ENCODE measurements at places on chromosomes 12 and 14.

DNA sequence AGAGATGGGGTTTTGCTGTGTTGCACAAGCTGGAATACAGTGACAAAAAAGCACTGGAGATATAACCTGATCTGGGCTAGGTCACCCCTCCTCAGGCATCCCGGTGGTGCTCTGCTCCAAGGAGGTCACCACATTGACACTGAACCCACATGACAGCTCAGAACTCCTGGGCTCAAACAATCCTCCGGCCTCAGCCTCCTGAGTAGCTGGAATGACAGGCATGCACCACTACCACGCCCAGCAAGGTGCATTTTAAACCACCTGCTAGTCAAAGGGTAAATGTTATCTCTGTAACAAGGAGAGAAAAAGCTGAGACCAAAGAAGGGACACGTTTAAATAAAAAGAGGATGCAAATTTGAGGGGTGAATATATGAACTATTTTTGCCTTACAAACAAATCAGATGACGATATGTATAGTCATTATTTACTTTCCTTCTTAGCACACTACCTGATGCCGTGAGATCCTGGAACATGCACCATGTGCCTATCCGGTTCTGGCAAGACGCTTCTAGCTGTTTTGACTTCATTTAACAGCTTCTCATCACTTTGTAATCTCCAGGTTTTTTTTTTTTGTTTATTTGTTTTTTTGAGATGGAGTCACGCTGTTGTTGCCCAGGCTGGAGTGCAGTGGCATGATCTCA is 135.1 kb downstream of the PPM1H start:
- no peak for DNase-seq

DNA sequence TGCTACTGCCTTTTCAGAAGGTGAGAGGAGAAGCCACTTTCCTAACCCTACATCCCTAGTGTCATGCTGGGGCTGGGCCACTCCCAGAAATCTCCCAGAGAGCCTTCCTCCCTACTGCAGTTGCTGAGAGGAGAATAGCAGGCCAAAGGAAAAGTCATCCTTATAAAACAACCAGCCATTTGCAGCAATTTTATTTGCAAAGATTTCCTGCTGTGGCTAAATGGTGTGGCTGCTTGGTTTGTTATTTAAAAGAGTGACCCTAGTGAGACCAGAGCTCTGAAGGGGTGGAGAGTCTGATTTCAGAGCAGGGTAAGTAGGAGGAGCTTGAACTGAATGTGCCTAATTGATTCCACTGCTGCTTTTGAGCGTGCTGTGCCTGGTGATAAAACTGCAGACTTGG is 232.0 kb downstream of the GRIN2B start:
- DNase-seq = no peak

DNA sequence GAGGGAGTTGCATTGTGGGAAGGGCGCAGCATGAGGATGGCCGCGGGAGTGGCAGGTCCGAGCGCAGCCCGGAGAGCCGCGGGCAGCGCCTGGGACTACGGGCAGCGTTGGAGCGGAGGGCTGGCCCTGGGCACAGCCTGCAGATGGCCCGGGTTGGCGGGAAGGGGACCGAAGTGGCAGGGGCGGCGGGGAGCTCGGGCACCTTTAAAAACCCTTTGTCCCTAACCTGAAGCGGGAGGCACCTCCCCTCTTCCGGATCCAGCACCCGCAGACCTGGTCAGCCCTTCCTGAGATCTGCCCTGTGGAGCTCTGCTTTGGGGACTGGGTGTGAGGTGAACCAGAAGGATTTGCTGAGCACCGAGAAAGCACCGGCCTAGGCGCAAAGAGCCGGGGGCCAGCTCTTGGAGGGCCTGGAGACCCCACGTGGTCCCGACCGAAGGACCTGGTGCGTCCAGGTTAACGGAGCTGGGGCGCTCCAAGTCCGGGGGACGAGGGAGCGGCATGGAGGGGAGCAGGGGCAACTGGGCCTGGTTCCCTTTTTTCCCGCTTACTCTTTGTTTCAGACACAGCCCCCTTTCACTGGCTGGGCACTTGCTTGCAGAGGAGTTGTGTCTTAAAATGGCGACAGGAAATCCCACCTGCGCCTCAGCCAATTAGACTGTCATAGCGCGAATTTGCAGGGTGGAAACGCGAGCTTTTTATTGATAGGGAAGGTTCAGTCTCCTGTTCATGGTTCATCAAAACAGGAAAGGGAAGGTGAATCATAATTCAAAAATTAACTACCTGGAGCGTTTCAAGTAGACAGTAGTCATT is 792 bp upstream of the SLC38A1 start:
- DNase-seq = peak; percentile 9

DNA sequence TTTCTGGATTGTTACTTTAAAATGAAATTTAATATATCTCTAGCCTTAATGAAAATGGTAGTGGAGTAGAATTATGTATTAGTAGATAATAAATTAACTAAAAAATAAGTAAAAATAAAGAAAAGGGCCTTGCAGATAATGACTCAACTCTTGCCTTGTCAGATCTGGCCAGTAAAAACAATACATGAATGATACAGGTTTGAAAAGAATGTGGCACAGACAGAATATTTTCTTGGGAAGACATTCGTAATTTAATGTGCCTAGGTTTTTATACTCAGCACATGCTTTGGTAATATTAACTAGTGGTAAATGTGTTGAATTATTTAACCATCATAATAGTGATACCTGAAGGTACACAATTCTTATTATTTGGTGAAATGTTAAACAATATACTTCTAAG is 28.3 kb downstream of the ATF7IP start:
- DNase-seq = no peak

- DNase-seq = no peak
These were observed 237.5 kb upstream of the TMTC1 start for GRCh38 chr12:30021051-30021833.

DNA sequence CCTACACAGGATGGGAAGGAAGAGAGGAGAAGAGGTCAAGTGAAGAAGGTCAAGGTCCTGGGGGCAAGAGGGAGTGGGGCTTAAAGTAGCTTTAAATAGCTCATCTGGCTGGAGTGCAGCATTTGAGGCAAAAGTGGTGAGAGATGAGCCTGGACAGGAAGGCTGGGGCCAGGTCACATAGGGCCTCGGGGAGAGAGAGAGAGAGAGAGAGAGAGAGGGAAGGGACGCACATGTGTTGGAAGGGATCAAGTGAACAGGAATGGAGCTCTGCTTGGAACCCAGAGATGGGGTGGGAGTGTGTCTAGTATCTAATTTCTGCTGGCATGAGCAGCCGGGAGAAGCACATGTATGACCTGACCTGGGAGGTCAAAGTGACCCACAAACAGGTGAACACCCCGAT is 407.5 kb downstream of the MED13L start:
- no peak for DNase-seq

- no peak for DNase-seq
These were observed 47.6 kb downstream of the TRAF3 start for GRCh38 chr14:102824832-102825231.

DNA sequence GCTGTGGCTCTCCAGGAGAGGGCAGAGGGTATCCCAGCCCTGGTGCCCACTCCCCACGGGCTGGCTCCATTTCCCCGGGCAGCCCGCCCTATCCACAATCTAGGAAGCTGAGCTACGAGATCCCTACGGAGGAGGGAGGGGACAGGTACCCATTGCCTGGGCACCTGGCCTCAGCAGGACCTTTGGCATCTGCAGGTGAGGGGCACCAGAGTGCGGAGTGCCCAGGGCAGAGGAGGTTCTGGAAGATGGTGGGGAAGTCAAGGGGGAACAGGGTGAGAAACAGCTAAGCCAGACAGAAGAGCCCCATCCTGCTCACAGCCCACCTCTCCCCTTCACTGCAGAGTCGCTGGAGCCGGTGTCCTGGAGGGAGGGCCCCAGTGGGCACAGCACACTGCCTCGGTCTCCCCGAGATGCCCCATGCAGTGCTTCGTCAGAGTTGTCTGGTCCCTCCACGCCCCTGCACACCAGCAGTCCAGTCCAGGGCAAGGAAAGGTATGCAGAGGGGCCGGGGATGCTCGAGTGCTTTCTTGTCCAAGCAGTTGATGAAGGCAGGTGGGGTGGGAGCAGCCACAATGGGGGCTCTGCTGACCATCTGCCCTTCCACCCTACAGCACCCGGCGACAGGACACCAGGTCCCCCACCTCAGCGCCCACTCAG is 10.3 kb downstream of the TNS2 start:
- no peak for DNase-seq

DNA sequence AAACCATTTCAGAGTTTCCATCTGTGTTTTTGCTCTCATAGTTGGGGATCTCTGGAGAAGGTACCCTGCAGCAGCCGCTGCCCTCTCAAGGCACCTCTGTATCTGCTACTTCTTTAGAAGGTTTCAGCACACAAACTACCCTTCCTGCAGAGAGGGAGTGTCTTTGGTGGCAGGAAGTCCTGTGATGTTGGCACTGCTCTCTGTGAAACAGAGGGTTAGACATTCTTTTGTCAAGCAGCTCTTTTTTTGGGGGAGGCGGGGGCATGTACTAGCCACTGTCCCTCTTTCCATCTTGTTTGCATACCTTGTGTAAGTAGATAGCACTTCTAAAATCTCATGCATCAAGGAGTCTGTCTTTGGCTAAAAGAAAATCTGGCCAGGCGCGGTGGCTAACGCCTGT is 352.6 kb downstream of the BMP4 start:
- DNase-seq = no peak

DNA sequence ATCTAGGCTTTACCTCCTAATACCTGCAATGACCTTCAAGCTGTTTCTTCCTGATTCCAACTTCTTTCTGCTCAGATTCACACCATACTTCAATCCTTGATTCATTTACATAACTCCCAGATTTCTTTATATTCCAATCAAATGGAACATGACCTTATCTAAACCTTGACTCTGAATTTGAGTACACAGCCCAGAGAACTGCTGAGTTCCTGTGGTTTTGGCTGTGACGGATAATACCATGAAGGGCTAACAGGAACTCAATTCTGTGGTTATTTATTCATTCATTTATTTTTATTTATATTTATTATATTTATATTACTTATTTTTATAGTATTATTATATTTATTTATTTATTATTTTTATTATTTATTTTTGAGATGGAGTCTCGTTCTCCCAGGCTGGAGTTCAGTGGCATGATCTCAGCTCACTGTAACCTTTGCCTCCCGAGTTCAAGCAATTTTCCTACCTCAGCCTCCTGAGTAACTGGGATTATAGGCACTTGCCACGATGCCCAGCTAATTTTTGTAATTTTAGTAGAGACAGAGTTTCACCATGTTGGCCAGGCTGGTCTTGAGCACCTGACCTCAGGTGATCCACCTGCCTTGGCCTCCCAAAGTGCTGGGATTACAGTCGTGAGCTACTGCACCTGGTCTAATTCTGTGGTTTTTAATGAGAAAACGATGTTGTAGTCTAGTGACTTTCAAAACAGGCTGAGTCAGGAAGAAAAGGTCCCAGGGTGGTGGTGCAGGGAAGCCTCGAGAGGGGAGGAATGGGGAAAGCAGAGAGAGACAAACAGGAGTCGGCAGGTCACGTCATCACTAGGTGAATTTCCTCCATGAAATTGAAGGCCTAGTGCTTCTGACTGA is 11.7 kb downstream of the APOLD1 start:
- DNase-seq = no peak

DNA sequence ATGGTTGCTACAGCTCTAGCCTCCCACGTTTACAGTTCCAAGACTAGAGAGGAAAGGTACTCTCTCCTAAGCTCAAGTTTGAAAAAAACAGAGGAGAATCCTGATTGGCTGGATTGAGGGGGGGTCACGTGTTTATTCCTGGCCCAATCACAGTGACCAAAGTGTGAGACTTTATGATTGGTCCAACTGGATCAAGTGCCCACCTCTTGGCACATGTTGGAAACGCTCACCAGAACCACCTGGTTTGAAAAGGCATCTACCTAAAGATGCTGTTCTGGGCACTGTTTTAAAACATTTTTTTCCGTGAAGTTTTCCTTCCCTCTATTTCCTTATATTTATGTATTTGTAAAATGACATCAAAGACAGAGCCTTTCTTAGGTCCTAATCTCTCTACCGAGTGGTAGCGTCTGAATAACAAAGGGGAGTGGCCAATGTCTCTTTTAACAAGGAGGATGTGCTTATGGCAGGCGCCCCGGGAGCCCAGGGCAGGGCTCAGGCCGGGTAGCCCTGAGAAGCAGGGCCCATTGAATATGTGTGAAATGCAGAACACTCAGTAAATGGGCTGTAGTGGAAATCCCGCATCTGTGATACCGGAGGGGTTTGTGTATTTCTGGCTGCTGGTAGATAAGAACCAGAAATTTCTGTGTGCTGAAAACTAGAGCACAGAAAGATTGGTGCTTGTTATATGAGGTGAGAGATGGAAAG is 146.2 kb downstream of the ATP23 start:
- DNase-seq = no peak

- DNase-seq = peak; percentile 49
These were observed 62.1 kb downstream of the TNFAIP2 start for GRCh38 chr14:103185051-103186029.

GRCh38 chr14:93430315-93431035 is at the start of gene UNC79:
UNC79 (plus strand) TSS chr14:93430939; CDS start chr14:93431030, 91 bp downstream.
- peak; percentile 3 for DNase-seq

GRCh38 chr14:29836395-29836794 is 91.3 kb downstream of the PRKD1 start:
- DNase-seq = no peak

DNA sequence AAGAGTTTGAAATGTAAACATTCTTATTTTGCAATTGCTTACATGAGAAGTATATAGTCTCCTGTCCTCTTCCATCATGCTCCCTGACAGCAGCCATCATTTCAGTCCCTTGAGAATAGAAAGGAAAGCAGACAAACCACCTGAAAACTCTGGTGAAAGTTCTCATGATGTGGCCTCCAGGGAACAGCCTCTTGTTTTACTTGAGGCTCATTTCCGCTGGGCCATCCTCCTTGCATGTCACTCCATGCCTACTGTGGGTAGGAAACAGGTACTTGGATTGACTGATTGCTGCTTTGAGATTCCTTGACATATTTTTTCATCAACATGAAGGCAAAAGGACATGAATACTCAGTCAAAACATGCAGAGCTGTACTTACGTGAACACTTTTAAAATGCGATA is 6.0 kb downstream of the SYT1 start:
- no peak for DNase-seq

GRCh38 chr12:107102294-107102693 is 8.9 kb upstream of the CRY1 start:
- no peak for DNase-seq

GRCh38 chr14:100994082-100994481 is 90.6 kb upstream of the RTL1 start:
- no peak for DNase-seq

GRCh38 chr12:122949405-122949804 is 16.9 kb downstream of the ABCB9 start:
- no peak for DNase-seq

DNA sequence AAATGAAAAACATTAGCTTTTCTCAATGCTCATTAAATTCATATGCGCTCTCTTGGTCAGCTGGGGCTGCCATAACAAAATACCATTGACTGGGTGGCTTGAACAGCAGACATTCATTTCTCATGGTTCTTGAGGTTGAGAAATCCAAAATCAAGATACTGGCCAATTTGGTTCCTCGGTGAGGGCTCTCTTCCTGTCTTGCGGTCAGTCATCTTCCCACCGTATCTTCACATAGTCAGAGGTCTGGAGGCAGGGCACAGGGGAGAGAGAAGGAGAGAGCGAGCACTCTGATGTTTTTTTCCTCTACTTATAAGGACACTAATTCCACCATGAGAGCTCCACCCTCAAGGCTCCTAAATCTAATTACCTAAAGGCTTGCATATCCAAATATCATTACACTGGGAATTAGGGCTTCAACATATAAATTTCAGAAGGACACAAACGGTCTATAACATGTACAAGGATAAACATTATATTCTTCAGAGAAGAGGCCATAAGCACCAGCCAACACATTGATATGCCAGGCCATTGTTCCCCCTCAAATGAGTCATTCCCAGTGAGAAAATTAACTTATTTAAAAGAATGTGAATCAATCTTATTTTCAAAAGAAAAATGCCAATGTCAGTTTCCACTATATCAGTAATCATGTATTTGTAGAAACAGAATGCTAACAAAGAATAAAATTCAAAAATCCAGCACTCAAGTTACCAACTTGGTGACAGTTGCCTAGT is 152.2 kb downstream of the BTG1 start:
- DNase-seq = no peak

Data from suppressor macrophage treated with lipopolysaccharide for 4 hours (primary cell).